ENCODE measurements at places on chromosomes 4 and X.

GRCh38 chrX:23503835-23504539 is 163.3 kb upstream of the PRDX4 start:
- no peak for DNase-seq

DNA sequence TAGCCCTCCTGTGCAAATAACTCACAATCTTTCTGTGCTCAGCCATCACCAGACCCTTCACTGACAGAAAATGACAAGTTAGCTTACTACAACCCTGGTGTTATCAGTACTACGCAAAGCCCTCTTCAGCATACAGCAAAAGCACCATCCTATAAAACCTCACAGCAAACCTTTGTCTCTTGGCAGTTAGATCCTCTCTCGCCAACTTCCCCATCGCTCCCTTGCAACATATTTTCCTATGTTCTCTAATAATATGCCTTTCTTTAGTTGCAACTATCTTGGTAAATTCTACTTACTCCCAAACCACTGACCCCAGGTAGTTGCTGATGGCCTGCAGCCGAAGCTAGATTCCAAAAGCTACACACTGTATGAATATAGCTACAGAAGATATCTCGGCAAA is 856.9 kb upstream of the FRG1 start:
- no peak for DNase-seq

- no peak for DNase-seq
Measured at GRCh38 chr4:114019969-114020358, 40.5 kb upstream of the ARSJ start.

DNA sequence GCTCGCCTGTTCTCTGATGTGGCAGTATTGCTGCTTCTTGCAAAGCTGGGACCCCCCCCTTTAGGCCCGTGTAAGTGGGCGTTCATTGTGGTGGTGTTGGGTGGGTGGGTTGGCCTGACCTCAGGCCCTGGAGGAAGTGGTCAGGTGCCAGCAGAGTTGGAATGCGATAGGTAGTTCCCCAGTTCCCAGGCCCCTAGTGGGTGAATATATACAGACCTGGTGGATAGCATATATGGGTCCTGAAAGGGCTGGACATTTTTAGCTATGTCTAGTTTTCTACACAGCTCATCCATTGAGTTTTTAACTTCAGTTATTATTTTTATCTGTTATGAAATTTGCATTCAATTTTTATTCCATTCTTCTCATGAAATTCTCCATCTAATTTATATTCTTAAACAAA is 35.8 kb upstream of the UCP1 start:
- DNase-seq, result no peak

- DNase-seq, result no peak
Measured at GRCh38 chrX:110280954-110281353, 36.9 kb downstream of the AMMECR1 start.

- DNase-seq, result no peak
Measured at GRCh38 chr4:65918212-65918611, 247.9 kb upstream of the EPHA5 start.

- DNase-seq, result no peak
Measured at GRCh38 chr4:188005561-188005960, 10.0 kb downstream of the ZFP42 start.

- no peak for DNase-seq
Measured at GRCh38 chrX:6257025-6257424, 28.4 kb upstream of the NLGN4X start.

DNA sequence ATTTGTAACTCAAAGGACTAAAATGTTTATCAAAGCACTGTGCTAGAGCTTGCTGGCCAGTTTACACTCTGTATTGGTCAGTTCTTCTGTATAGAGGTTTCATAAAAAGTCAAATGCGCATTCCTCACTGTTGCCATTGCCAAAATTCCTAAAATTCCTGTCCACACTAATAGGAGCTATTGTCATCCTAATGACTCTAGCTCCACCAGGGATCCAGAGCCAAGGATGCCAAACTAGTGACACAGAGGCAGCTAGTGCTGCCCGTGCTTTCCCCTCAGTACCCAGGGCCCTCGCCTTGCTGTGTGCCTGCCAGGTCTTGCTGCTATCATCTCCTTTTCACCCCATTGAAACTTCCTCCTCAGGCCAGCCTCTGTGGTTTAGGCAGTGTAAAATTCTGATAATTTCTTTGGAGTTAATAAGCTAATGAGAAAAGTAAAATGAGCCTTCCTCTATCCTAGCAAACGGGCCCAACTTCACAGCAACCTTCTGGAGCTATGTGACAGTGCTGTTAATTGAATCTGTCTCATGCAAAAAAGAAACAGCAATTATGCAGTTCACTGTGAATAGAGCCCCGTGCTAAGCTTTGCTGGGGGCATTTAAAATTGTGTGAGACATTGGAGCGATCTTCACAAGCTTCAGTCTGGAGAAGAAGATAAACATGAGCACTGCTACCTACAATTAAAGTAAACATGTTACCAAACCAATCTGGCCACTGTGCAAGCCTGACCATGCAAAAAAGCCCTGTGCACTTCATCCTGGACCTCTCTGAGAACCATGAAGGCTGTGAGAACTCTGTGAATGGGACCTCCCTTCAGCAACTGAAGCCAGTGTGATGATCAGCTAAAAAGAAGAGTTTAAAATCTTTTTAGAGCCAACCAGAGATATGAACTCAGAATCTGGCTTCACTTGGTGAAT is 43.1 kb upstream of the FGF2 start:
- DNase-seq, result no peak

- DNase-seq, result no peak
Measured at GRCh38 chr4:15348236-15348635, 79.6 kb upstream of the C1QTNF7 start.

GRCh38 chr4:123556526-123556925 is 159.9 kb downstream of the SPRY1 start:
- DNase-seq, result no peak

DNA sequence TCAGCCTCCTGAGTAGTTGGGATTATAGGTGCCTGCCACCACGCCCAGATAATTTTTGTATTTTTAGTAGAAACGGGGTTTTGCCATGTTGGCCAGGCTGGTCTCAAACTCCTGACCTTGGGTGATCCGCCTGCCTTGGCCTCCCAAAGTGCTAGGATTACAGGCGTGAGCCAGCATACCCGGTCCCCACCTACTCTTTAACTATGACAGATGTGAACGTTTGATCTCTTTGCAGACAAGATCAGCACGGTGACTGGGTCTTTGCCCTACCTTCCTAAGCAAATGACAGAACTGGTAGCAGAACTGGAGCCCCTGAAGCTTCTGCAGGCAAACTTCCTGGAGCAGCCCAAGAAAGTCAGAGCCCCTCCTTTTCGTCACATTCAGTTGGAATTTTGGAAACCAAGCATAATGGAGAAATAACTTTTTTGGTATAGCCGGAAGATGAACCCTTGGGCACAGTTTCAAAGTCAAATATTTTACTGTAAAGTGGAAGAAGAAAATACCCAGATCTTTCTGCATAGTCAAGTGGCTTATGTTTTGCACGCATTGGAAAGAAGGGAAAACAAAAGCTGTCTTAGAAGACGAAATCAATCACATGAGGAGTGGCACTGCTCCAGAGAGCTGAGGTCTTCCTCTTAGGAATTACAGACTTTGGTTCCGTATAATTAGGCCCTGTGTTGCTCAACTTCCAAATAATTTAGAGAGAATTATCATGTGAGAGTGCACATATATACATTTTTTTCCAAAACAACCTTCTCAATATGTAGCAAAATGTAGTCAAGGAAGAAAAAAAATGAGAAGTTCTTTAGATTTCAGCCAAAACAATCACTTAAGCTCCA is 90.6 kb downstream of the SORBS2 start:
- no peak for DNase-seq

DNA sequence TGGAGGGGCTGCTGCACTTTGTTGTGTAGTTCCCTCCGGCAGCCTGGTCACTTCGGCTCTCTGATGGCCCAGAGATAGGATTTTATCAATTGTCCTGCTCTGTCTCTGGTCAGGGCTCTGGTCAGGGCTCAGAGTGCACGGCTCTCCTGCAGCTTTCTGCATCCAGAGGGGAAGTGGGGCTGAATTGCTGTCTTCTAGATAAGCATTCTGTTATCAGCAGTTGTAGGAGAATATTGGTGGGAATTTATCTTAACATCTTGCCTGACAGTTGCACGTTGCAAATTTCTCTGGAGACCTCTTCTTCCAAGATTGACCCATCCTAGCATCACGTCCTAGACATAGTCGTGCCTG is 62.8 kb downstream of the FAM193A start:
- no peak for DNase-seq

- no peak for DNase-seq
Measured at GRCh38 chrX:22987452-22987851, 12.3 kb upstream of the DDX53 start.

DNA sequence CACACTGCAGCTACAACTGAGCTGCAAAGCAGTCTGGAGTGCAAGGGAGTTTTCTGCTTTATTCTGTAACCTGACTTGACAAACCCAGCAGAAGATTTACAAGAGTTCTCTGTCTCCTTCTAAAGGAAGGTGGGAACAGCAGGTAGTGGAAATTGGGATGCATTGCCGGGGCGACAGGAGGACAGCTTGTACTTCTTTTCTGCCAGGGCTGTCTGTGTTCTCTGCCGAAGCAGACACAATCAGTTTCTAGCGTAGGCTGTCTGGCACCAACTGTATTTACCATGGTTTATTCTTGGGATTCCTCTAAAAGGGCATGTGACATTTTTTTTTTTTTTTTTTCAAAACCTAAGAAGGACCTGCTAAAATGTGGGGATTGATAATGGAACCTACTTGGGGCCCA is 190.8 kb upstream of the GK2 start:
- DNase-seq, result no peak

GRCh38 chrX:25011589-25012432 is 4.0 kb downstream of the ARX start:
- no peak for DNase-seq

- DNase-seq, result no peak
Measured at GRCh38 chr4:2354118-2354517, 64.3 kb downstream of the ZFYVE28 start.

GRCh38 chrX:133307637-133308498 is 89.7 kb upstream of the TFDP3 start:
- no peak for DNase-seq

DNA sequence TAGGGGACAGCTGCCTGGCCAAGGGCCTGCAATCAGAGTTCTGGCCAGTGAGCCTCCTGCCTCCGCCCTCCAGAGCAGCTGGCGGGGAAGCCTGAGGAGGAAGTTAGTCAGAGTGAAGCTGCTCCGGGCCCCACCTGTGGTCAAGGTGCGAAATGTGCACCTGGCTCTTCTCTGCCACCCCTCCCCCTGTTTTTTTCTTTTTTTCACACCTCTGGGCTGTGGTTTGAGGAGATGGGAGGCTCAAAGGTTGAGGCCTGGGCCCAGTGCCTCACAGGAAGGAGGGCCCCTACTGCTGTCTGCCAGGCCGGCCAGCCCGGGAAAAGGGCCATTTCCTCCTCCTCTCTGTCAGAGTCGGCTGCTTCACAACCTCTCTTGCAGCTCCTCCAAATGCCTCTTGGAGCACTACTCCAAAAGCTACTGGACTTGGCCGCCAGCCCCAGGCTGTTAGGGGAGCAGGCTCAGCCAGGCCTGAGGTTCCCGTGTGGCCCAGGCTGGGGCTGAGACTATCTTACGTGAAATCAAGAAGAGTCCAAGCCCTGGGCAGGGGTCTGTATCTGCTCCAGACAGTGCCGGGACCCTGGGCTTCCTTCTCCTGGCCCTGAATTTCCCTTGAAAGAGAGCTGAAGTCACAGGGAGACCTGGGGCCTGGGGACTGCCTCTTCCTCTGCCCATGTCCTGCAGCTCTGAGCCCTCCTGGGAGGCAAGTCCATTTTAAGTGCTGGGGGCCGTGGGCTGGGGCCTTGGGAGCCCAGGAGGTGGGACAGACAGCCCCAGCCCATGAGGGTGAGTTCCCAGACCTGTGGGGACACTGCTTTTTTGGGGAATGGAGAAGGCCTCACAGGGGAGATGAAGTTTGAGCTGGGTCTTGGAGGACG is 4.5 kb upstream of the CXCR3 start:
- DNase-seq, result no peak

DNA sequence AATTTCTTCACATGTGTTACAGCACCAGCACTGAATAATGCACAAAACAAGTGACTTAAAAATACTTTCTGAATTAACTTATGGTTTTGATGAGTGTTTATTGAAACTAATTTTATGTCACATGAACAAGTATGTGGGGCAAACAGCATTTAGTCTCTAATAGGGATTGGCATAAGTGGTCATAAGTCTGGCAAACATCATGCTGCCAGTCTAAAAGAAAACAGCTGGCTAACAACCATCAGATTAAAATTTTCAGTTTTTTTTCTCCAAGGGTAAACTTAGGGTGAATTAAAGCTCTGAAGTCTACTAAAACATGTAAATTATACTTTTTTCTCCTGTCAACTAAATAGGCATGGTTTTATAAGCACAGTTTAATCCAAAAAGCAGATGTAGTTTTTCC is 1014.2 kb downstream of the FAT4 start:
- DNase-seq, result no peak

DNA sequence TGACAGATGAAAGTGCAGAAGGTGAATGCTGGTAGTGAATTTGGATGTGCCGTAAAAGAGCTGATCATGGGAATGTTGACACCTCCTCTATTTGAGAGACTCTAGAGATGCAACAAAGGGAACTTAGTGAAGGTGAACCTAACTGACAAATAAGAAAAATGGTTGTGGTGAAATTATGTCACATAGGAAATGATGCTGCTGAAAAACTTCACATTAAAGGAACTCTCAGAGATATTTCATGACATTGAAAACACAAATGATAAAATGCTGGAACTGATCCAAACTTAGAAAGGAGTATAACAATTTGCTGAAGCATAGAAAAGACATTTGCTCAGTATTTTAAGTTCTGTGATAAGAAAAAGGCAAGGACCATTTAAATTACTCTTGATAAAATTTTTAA is 31.9 kb downstream of the MGAT4D start:
- DNase-seq, result no peak

- DNase-seq, result no peak
Measured at GRCh38 chrX:2351321-2351720, 149.5 kb downstream of the DHRSX start.

DNA sequence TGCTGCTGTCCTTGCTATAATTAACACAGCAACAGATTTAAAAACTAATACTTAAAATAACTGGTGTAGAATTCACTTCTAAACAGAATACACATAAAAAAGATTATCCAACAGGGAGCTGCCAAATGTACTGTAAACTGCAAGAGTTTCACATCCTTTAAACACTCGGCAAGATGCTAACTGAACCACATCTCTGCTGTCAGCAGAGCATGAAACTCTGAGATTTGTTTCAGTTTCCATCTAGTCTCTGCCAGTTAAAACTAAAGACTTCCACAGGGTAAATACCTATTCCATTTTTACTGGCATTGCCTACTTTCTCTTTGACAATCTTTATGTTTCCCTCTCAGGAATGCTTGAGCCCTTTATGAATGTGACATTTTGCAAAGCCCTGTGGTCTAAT is 127.7 kb downstream of the SLC7A11 start:
- no peak for DNase-seq

GRCh38 chr4:152193059-152193458 is 342.8 kb downstream of the FBXW7 start:
- no peak for DNase-seq
